ENCODE measurements at places on chromosomes 6 and 20.
A peak's percentile ranks its signal among the peaks of the same experiment; 100 is the strongest.

DNA sequence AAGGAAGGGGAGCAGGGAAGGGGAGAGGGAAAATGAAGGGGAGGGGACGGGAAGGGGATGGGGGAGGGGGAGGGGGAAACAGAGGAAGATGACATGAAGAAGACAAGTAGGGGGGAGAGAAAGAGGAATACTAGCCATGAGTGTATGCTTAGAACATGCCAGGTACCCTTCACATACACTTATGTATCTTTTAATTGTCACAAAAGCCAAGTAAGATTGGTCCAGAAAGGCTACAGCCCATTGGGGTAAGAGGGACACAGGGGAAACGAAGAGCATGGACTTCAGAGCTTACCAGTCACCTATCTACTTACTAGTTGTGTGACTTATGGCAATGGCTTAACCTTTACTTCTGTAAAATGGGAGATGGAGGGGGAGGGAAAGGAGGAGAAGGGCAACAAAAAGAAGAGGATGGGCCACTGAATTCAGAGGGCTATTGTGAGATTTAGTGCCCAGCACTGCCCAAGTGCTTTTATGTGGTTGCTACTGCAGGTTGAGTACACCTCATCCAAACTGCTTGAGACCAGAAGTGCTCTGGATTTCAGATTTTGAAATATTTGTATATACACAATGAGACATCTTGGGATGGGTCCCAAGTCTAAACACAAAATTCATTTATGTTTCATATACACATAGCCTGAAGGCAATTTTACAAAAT is 90.3 kb downstream of the ARHGAP18 start:
- ATAC-seq: no peak

- ATAC-seq: no peak
Measured at GRCh38 chr20:53712212-53712977, 118.8 kb upstream of the ZNF217 start.

DNA sequence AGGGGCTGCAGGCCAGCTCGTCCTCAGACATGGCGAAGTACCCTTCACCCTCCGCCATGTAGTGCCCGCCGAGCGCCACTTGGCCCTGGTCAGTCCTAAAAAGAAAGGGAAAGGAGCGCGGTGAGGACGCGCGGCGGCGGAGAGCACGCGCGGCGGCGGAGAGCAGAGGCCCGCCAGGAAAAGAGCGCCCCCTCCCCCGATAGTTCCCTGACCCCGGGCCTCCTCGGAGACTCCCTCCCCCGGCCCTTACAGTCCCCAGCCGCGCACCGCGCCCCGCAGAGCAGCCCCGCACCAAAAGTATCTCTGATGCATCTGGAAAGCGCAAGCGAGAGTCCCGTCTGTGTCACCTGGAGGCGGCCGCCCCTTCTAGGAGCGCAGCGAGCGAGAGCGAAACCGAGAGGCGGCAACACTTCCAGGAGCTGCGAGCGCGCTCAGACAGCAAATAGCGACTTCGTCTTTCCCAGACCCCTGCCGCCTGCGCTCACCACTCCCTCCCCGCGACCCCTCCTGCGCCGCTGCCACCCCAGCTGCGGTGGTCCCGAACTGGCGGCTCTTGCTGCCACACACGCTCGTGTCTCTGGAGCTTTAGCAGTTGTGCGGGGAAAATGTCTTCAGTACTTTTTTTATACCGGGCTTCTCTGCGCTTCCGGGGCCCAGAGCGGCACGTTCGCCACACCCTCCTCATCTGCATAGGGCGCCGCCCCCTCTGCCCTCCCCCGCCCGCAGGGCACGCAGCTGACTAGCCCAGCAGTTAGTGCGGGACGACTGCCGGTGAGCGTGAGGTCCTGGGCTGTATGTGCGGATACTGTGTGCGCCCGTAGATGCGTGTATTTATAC is at the start of gene TENT5A:
TSS of gene TENT5A (minus strand) at position 598 of the 837 bp plus-strand sequence. CDS start at position 58, 540 bp downstream.
- peak; percentile 85 for ATAC-seq

- no peak for ATAC-seq
Measured at GRCh38 chr20:5173751-5174150, 46.9 kb downstream of the CDS2 start.

GRCh38 chr6:32558426-32559057 is 28.5 kb upstream of the HLA-DRB5 start:
- peak; percentile 31 for ATAC-seq

GRCh38 chr6:106119546-106119945 is 33.4 kb downstream of the PRDM1 start:
- ATAC-seq: no peak

- peak; percentile 65 for ATAC-seq
Measured at GRCh38 chr6:135568379-135568778, 70.8 kb upstream of the AHI1 start.

- ATAC-seq: no peak
Measured at GRCh38 chr6:14026831-14027539, 90.6 kb upstream of the CD83 start.

GRCh38 chr6:149289966-149290365 is 27.5 kb upstream of the TAB2 start:
- no peak for ATAC-seq

DNA sequence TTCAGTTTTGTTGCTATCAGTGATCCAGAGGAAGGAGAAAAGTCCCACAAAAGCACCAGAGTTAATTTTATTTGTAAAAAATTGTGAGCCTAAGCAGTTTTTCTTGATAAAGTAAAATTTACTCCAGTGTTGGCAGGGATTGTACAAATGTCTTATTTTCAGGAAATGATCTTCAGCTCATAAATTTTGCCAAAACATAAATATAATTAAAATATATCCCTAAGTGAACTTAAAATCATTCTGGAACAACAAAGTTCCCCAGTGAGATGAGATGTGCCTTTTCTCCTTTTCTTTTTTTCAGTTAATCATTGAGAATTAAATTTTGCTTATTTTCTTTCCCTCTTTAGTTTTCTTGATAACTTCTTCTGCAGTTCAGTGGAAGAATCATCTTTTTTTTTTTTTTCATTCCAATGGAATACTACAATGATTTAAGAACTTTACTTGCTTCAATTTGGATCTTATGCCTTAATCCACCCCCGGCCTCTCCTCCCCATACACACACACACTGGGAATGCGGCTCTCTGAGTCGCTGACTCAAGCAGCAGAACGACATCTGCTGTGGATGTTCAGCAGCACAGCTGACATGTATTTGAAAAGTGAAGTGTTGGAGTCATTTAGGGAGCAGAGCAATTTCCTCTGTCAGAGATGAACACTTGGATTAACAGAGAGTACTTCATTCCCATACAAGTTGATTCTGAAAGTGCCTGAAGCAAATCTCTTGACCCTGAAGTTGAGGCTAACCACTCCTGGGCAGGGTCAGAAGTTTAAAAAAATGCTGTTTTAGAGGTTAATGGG is 27.7 kb upstream of the LAMA4 start:
- ATAC-seq: no peak

- ATAC-seq: no peak
Measured at GRCh38 chr6:63372951-63373533, 53.3 kb upstream of the LGSN start.

- no peak for ATAC-seq
Measured at GRCh38 chr6:149316108-149316727, 1.3 kb upstream of the TAB2 start.

DNA sequence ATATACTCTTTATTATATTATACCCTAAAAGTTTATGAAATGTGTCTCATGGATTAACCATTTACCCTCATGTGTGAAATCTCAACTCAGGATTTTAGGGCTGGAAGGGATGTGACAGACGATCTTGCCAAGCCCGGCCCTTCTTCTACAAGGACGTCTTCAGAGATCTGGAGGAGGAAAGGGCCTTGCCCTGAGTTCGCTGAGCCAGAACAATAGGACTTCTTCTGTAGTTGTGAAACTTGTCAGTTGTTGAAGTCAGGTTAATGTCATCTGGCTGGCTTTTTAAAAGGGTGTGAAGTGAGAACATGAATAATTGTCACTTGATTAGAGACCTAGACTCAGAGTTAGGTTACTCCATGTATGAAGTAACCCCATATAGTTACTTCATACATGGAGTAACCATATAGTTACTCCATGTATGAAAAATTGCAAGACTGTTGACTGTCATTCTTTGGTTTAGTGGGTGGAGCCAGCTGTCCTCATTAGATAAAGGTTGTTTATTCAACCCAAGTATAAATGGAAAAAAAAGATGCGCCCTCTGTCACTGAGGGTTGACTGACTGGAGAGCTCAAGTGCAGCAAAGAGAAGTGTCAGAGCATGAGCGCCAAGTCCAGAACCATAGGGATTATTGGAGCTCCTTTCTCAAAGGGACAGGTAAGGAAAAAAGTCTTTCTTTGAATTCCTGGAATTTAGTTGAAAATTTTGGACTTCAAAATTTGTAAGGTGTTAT is at the start of gene ARG1:
TSS of gene ARG1 (plus strand) at position 541 of the 730 bp plus-strand sequence. CDS start at position 598, 57 bp downstream.
- no peak for ATAC-seq

DNA sequence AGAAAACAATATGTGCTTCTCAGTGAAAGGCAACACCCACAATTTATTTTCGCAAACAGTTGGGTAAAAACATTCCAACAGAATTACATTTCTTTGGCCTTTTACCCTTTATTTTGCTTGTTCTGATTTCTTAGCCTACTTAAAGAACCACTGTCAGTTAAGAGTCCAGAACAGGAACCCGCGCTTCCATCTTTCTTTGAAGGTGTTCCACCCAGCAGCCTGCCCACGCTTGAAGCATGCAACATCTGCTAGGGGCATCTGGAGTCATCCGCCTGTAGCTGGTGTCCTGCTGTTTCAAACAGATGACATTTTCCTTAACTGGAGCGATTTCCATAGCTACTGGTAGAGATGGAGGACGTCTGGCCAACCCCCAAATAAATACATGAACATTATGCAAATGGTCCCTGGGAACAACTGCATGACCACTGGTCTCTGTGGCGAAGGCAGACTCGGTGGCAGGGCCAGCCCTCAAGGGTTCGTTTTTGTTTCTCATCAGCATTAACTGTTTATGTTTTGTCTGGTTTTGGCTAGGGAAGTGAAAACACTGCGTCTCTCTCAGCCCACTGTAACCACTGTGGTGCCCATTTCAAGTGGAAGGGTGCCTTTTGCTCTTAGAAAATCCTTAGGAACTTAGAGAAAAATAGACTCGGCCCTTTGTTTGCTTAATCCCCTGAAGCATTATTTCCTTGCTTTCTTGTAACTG is 51.6 kb downstream of the LAMA4 start:
- peak; percentile 62 for ATAC-seq

- ATAC-seq: no peak
Measured at GRCh38 chr20:51190783-51191180, 167.9 kb upstream of the KCNG1 start.

- no peak for ATAC-seq
Measured at GRCh38 chr20:64188682-64189529, 24.7 kb downstream of the MYT1 start.

DNA sequence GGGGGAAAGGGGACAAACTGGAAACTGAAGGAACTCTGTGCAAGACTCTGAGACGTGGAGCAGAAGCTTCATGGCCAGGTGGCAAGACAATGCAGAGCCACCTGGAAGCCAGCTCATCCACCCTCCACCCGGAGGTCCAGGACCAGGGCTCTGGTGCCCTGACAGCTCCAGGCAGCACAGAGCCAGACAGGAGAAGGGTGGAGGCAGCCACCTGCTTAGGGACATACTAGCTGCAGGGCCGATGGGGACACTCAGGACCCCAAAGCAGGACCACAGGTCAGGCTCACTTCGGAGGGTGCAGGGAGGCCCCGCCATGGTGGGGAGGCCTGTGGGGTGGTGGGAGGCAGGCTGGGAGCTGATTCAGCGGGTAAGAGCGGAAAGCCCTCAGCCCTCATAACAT is 19.0 kb upstream of the SLC22A3 start:
- no peak for ATAC-seq

DNA sequence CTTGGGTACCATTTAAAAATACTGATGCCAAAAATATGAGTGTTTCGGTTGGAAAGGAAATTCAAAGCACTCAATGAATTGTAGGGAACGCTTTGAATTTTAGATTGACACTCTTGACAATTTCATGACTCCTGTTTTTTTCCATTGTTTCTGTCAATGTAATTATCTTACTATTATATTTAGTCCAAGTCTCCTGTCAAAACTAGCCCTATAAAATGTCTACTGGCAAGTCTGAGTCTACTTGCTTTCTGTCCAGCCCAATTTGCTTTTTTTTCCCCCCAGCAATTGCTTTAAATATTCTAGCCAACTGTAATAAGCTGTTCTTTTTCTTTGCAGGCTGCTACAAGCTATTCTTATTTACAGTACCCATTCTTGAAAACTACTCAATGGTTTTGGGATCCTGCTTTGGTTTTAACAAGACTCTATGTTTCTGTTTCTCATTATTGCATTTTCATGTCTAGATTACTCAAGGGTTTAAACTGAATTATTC is 1103.9 kb upstream of the GJE1 start:
- no peak for ATAC-seq

DNA sequence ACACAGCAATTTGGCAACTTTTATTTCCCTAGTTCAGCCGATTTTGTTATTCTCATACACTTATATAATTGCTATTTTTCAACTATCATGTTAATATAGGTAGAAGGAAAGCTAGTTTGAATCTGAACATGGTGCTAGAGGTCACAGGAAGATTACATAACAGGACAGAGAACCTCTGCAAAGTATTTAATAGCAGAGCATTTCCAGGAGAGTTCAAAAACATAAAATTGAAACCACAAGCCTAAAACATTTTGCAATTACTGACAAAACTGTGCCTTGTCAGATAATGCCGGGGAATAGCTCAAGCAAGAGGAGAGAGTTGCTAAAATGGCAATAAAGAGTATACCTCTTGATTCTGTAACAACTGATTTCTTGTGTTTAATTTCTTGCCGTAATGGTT is 70.8 kb downstream of the TFAP2B start:
- no peak for ATAC-seq

GRCh38 chr6:44897316-44897715 is 430.8 kb upstream of the RUNX2 start:
- ATAC-seq: no peak

GRCh38 chr6:20433321-20433720 is 31.6 kb downstream of the E2F3 start:
- no peak for ATAC-seq

- ATAC-seq: no peak
Measured at GRCh38 chr6:150079604-150080003, 10.7 kb upstream of the ULBP3 start.

- ATAC-seq: no peak
Measured at GRCh38 chr6:98514073-98514720, 320.2 kb upstream of the POU3F2 start.

DNA sequence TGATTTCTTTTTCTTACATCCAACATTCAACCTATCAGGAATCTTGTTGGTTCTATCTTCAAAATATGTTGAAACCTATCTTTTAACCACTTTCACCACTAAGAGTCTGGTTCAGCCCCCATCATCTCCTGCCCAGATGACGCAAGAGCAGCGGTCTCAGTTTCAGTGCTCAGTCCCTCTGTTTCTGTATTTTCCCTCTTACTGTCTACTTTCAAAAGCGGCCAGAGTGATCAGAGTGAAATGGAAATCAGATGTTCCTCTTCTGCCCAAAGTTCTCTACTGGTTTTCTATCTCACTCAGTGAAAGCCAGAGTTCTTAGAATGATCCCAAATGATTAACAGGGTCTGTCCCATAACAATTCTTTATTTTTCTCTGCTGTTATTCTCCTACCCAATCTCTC is 147.9 kb upstream of the PDE7B start:
- peak; percentile 85 for ATAC-seq

- ATAC-seq: no peak
Measured at GRCh38 chr6:2576499-2576898, 174.2 kb downstream of the MYLK4 start.

GRCh38 chr20:3193806-3194616 is 10.5 kb downstream of the DDRGK1 start:
- no peak for ATAC-seq

GRCh38 chr20:34367155-34367554 is 4.1 kb downstream of the ITCH start:
- no peak for ATAC-seq

- no peak for ATAC-seq
Measured at GRCh38 chr6:147279427-147279826, 75.2 kb downstream of the STXBP5 start.

All from stimulated activated memory B cell treated with anti-CD40 and anti-IgM and Interleukin-4, amounts not matched to agents 10 μg/mL and 1 μg/mL and 100 μg/mL, for 72 hours (primary cell).